Activated naive CD4-positive, alpha-beta T cell treated with anti-CD3 and anti-CD28 coated beads for 36 hours (primary cell): ENCODE measurements at places on chromosomes 3 and 15.

DNA sequence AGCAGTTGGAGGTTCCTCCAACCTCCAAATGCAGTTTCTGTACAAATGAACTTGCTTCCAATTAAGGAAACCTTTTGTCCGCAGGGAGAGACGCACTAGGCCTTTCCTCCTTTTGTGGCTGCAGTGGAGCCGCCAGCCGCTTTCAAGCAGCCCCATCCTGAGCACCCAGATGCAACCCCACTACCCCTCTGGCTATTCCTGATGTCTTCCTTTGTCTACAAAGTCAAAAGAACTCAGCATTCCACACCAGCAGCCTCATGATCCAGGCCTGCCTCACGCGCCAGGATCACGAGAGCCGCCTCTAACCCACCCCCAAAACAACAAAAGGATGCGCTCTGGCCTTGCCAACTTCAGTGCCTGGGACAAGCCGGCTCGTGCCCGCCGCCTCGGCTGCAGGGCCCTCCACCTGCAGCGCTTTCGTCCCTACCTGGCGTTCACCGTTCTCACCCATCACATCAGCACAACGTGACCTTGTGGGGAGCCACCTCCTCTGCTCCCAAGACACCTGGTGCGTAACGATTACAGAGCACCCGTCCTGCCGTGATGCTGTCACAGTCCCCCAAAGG, 48.2 kb upstream of the MUC4 start:
- no peak for DNase-seq

- DNase-seq: no peak
Observed at GRCh38 chr15:78327466-78327865, 12.7 kb upstream of the CRABP1 start.

DNA sequence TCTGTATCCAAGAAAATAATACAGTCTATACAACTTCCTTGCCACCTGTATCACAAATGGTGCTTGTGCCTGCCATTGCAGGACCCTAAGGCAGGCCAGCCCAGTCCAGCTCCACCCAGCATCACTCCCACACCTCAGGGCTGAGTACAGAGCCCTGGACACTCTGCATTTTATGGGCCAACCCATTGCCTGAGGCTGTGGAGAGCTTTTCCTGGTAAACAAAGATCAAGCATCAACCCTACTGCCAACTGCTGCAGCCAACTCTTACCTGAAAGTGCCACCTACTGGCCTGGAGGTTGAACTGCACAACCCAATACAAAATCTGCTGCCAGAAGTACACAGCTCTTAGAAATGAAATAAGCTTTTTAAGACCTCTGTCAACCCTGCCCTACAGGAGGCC, 1082.2 kb downstream of the NAALADL2 start:
- peak; percentile 7 for DNase-seq

DNA sequence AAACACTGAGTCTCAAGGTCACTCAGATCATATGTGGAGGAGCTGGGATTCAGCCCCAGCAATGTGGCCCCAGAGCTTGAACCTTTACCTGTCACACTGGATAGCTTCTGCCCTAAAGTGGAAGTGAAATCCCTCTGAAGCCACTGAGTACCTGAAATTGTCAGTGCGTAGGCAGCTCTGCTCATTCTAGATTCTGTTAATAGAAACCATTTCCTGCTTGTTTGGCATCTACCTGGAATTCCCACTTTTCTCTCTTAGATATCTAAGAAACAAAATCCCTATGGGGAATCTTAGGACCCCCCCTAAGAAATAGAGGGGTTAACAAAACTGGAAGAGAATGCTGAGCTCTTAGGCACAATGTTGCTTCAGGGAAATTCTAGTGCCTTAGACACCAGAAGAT, 29.8 kb downstream of the FBXL22 start:
- no peak for DNase-seq

DNA sequence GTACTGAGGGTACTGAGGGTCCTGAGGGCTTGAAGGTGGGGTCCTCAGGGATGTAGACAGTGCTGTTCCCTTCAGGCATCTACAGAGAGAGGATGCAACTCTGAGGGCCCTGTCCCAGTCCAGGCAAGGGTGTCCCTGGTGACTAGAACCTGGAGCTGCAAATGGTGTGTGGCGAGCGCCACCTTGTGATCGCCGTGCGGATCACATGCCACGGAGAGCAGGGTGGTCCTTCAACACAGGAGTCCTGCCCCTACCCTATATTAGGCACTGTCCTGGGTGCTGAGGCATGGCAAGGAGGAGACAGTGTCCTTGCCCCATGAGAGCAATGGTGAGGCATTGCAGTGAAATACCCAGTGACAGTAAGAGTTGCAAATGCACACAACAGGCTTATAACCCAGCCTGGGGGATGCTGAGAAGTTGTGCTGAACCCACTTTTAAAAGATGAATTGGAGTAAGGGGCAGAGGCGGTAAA, 23.6 kb downstream of the RHCG start:
- peak; percentile 63 for DNase-seq

GRCh38 chr3:39505866-39506742, 38.6 kb downstream of the MOBP start:
- DNase-seq: no peak

DNA sequence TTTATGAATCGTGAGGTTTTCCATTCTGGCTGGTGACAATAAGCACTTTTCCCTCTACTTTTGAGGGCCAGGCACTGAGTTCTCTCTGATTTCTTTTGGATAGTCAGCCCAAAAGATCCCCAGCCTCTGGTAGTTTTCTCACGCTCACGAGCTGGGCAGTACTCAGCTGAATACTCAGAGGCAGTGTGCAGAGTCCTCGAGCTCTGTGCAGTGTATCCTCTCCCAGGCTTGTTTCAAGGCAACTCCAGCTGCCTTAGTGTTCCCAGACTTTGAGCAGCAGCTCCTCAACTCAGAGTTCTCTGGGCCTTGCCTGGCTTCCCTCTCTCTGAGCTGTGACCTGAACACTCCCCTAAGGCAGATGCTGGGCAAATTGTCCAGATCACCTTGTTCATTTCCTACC, 59.1 kb upstream of the IQSEC1 start:
- DNase-seq: no peak
